Subcutaneous preadipocyte (primary cell): ENCODE measurements at places on chromosomes 4 and X. TPM values are rescaled to one million over a fixed set of nuclear protein-coding genes. Genes with fewer than 3 reads are reported as not detected.

AMOT gene
- total RNA-seq, result 0.37 and 1.6 TPM in 2 replicates

UGT2B11 gene
- total RNA-seq, result not detected in 2 replicates

KDR gene
- under 0.01 and 1.4 TPM in 2 replicates for total RNA-seq

NSUN7 gene
- total RNA-seq, result under 0.01 TPM in 1 of 2 replicates, not detected in the other

PABPC1L2A gene
- not detected in 2 replicates for total RNA-seq

CDX4 gene
- not detected in 2 replicates for total RNA-seq

FGF5 gene
- total RNA-seq, result 1.5 and 10.6 TPM in 2 replicates

RXFP1 gene
- 0.98 and 2.6 TPM in 2 replicates for total RNA-seq

SLC38A5 gene
- 111 and 131 TPM in 2 replicates for total RNA-seq

CFAP47 gene
- total RNA-seq, result not detected in 2 replicates

H2BW2 gene
- total RNA-seq, result not detected in 2 replicates

USP17L25 gene
- not detected in 2 replicates for total RNA-seq

UGDH gene
- 201 and 270 TPM in 2 replicates for total RNA-seq

AKAP4 gene
- not detected in 2 replicates for total RNA-seq

CFAP99 gene
- not detected in 2 replicates for total RNA-seq

CT47B1 gene
- total RNA-seq, result not detected in 2 replicates

RCHY1 gene
- total RNA-seq, result 15.2 and 16.9 TPM in 2 replicates

MAGEE2 gene
- not detected in 2 replicates for total RNA-seq

UBE2A gene
- total RNA-seq, result 21.3 and 30.9 TPM in 2 replicates

VCX gene
- total RNA-seq, result not detected in 2 replicates

GABRG1 gene
- not detected in 2 replicates for total RNA-seq

RPA4 gene
- 1.8 and 2.6 TPM in 2 replicates for total RNA-seq

EREG gene
- total RNA-seq, result 0.73 and 13.5 TPM in 2 replicates

FOXO4 gene
- 2.6 and 3.3 TPM in 2 replicates for total RNA-seq

SLITRK4 gene
- 6.6 and 7.0 TPM in 2 replicates for total RNA-seq

GCNA gene
- 1.5 and 1.8 TPM in 2 replicates for total RNA-seq

SYTL5 gene
- under 0.01 TPM in 1 of 2 replicates, not detected in the other for total RNA-seq

KLHL13 gene
- 2.9 and 3.3 TPM in 2 replicates for total RNA-seq

CDKL5 gene
- total RNA-seq, result 1.1 and 2.0 TPM in 2 replicates
